ENCODE measurements at places on chromosomes 4 and X.
A peak's percentile ranks its signal among the peaks of the same experiment; 100 is the strongest.

DNA sequence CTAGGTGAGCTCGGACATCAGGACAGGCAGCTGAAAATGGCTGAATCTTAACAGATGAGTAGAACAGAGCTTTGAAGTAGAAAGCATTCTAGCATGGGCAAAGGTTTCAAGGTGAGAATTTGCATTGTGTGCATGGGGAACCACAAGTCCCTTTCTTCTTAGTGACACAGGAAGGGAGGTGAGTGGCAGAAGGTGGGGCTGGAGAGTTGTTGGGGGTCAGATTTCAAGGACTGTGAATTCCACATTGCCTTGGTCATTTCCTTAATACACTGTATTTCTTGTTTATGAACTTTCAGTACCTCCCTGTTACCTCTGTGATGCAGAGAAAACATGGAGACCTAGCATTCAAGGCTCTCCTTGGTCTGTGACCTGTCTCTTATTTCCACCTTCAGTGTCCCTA lies 4.1 kb downstream of the APEX2 start:
- DNase-seq: no peak

- DNase-seq: peak; percentile 84
Measured at GRCh38 chr4:151325111-151325948, at the start of gene SH3D19. TSS of gene SH3D19 (minus strand) at chr4:151325605. CDS start at chr4:151325352, 253 bp downstream.

DNA sequence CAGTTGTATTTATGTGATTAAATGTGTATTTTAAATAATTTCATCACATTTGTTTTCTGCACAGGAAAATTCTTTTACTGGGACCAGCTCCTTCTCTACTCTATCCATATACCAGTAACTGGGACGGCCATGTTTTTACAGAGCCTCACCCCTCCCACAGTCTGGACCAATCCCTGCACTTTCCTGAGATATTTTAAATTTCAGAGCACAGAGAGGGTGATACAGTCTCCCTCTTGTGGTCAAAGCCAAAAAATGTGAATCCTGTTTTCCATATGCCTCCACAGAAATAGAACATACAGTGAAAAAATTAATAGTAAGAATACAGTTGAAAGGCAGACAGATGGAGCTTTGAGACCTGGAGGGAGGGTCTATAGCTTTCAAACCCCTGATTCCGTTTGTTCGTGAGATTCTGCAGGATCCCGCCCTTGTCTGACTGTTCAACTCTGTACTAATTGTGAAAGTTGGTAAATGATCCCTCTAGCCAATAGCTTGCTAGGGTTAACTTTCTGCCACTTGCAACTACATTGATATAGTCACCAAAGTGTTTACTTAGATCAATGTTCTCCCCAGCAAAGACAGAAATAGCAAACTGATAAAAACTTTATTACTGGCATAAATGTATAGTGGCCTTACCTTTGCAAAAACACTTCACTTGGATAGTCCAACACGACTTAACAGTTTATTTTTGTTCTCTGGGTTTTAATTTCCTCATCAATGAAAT lies 172.2 kb downstream of the PPARGC1A start:
- no peak for DNase-seq

- DNase-seq: no peak
Measured at GRCh38 chr4:101101072-101101471, 246.3 kb downstream of the PPP3CA start.

DNA sequence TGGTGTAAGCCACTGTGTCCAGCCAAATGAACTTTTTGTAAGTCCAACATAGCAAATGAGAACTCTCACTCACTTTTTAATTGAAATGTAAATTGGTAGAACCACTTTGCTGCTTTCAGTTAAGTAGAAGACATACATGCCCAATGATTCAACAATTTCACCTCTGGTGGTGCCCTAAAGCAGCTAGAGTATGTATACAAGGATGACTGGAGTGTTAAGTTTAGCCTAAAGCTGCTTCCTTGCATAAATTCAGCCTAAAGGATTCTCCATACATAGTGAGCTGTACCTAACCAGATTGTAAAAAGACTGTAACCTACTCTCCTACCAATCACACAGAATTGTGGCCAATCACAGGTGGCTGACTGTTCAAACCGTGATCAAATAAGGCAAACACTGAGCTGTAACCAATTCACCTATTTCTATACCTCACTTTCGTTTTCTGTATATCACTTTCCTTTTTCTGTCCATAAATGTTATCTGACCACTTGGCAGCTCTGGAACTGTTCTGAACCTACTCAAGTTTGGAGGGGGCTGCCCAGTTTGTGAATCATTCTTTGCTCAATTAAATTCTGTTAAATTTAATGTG lies 39.9 kb downstream of the PDS5A start:
- no peak for DNase-seq

GRCh38 chr4:77715414-77716290 lies 103.5 kb downstream of the CNOT6L start:
- DNase-seq: no peak

DNA sequence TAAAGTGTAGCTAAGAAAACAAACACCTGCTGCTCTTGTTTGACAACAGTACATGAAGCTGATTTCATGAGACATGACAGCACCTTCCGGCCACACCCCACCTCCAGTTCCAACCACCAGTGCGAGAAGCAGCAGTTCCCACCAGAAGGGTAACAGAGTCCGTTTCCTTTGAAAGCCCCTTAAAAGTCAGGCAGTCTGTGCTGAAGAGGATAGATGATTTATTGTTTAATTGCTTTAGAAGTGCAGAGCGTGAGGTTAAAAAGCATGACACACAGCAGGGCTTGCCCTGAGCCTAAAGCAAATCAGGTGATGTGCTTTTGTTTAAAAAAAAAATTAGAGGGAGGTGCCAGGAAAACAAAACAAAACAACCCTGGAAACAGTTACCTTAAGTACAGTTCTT lies 82.6 kb downstream of the HADH start:
- no peak for DNase-seq

GRCh38 chr4:137263206-137263605 lies 269.1 kb downstream of the PCDH18 start:
- no peak for DNase-seq

- DNase-seq: no peak
Measured at GRCh38 chr4:80343887-80344286, 8.4 kb downstream of the CFAP299 start.

GRCh38 chrX:123834116-123834515 lies 25.7 kb upstream of the XIAP start:
- no peak for DNase-seq

GRCh38 chr4:163110442-163110841 lies 56.2 kb downstream of the NAF1 start:
- no peak for DNase-seq

DNA sequence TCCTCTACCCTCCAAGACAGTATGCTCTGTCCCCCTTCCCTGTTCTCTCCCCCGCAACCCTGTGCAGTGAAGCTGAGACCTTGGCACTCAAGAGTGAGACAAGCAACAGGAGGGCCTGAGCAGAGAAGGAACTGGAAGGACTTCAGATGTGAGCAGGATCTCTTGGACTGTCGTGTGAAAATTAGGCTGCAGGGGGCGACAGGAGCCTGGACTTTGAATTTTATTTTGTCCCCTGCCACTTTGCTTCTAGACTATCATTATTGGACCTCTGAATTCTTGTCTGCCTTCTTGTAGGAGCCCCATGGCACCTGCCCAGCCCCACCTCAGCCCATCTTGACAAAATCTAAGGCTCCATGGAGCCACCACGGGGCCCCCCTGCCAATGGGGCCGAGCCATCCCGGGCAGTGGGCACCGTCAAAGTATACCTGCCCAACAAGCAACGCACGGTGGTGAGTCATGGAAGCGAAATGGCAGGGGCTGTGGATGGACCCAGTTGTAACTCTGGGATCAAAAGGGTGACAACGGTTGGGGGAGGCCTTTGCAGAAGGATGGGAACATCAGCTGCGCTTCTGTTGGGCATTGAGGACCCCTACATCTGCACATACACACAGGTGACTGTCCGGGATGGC lies 1.7 kb downstream of the ARAF start:
- DNase-seq: no peak
